ENCODE measurements at places on chromosomes 12 and 14.

- no peak for DNase-seq
These were observed 241.5 kb downstream of the GXYLT1 start for GRCh38 chr12:41903014-41903708.

DNA sequence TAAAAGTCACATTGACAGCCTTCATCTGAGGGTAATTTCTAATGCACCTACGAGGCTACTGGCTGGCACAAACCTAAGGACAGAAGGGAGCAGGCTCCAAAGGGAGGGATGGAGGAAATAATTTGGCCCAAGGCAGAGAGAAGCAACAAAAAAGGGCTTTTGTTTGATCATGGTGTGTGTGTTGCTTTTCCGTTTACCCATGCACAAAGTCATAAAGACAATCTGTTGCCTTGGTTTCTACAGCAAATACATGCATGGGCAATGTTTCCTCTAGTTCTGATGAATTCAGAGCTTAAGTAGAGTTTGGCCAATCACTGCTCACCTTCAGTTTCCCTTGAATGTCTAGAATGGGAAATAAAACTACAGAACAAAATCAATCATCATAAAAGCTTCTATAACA, 262.5 kb upstream of the CAND1 start:
- DNase-seq, result no peak

- DNase-seq, result no peak
These were observed 256.4 kb downstream of the SSPN start for GRCh38 chr12:26451763-26452162.

DNA sequence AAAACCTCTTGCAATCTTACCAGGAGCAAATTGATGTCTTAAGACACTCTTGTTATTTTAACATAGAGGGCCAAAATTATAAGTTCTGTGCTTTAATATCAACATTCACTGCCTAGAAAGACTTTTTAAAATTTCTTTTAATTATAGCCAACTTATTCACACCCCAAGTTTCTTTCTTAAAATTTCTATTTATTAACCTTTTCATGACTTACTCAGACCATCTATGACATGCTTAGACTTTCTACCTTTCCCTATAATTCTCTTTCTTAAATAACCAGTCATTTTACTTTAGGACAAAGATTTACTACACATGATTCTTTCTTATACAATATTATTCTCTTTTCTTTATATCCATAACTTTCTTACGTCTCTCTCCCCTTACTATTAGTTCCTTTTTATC, 220.4 kb downstream of the NUBPL start:
- no peak for DNase-seq

- DNase-seq, result no peak
These were observed 15.6 kb downstream of the PTGDR start for GRCh38 chr14:52283099-52283498.

DNA sequence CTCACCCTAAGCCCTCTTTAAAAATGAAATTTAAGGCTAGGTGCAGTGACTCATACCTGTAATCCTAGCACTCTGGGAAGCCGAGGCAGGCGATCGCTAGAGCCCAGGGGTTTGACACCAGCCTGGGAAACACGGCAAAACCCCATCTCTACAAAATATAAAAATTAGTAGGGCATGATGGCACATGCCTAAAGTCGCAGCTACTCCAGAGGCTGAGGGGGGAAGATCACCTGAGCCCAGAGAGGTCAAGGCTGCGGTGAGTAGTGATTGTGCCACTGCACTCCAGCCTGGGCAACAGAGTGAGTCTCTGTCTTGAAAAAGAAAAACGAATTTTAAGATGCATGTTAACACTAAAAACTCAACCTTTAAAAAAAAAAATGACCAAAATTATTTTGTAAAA, 12.7 kb downstream of the GNPNAT1 start:
- DNase-seq, result no peak

GRCh38 chr12:94048757-94049156, 99.6 kb upstream of the PLXNC1 start:
- no peak for DNase-seq

DNA sequence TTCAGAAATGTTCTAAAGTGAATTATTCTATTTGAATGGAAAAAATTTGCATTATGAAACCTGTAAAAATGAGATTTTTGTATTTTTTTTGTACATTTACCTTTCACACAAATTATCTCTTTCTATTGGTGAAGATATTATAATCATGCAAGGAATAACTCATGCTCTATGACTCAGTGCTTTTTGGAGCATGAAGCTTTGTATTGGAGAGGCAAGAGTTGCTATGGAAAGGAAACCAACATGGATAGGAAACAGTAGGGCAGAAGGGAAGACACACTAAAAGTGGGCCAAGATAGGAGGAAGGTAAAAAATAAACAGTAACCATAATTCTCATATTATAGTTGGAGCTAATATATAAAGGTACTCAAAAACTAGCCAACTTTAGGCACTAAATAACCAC, 79.0 kb downstream of the PLCZ1 start:
- no peak for DNase-seq

- no peak for DNase-seq
These were observed 27.2 kb downstream of the DMAC2L start for GRCh38 chr14:50339178-50339804.

DNA sequence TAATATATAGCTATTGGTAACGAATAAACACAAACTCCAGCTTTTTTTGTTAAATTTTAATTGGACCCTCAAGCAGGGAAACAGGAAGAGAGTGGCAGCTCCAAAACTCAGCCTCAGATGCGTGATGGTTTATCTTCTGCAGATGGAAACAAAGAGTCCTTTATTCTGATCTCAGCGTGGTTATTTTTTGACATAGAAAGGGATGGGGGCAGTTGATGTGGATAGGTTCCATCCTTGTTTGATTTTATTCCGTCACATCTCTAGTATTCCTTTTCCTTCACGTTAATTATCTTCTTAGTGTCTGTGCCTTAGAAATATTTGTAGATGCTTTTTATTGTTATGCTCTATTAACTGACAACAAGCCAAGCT, 447.6 kb upstream of the SEL1L start:
- no peak for DNase-seq

DNA sequence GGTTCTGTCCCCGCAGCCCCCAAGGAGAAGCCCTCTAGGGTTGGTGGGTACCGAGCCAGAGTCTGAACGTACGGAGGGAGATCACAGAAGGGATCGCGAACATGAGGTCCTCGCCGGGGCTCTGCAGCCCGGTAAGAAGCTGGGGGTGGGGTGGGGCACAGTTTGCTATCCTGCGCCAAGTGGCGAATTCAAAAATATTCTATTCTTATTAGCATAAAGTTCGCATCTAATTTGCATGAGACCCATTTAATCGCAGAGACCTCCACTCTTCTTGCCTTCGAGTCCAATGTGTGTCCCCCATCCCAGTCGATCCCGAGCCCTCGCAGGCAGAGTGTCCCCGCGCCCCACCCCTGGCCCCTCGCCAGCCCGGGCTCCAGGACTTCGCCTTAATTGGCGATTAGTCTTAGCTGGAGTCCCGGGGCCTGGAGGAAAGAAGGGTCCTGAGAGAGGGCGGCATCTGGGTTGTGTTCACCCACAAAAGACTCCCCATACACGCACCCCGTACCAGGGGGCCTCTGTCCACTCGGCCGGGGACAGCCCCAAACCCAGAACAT, 604 bp upstream of the ARHGEF25 start:
- DNase-seq, result peak; percentile 75

DNA sequence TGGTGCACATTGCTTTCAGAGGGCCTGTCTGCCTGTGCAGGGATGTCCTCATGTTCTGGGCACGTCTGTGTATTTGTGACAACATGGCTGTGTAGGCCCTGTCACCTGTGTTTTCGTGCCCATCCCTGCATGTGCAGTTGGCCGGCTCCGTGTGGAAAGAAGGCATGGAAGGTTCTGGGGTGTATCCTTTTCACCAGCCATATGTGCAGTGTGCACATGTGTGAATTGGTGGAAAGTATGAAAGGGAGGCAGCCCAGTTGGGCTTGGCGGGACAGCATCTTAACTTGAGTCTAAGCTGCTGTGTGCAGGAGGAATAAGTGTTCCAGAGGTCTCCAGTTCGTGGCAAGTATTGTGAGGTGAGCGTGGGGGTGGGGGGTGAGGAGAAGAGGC, 669 bp downstream of the TSPAN11 start:
- DNase-seq, result no peak

DNA sequence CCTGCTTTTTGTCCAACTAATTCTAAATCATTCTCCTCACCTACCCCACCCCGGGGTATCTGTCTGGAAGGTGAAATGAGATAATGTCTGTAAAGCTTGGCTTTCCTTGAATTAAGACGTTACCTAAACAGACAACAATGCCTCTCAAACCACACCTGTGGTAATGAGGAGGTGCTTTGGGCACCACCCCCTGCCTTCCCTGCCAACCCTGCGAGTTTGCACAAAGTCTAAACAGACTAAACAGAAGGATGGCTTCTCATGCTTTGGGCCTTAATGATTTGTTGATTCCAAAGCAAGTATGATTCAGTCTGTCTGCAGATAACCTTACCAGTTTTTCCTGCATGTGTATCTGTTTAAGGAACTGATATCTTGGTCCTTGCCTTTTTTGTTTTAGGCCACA, 82.4 kb downstream of the ZFC3H1 start:
- no peak for DNase-seq

DNA sequence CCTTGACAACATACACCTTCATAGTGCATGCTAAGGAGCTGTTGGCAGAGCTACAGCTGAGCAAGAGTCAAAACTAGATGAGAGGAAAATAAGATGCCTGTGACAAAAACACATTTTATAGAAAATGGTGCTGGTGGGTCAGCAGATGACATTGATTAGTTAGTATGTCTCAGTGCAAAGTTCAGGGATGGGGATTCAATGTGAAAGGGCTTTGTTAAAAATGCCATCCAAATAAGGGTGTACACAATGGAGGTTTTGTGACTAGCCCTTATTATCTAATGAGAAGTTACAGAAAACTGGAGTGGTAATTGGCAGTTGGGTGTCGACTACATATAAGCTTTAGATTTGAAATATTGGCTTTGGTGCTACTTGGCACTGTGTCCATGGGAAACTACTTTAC, 169.0 kb downstream of the MON2 start:
- no peak for DNase-seq

DNA sequence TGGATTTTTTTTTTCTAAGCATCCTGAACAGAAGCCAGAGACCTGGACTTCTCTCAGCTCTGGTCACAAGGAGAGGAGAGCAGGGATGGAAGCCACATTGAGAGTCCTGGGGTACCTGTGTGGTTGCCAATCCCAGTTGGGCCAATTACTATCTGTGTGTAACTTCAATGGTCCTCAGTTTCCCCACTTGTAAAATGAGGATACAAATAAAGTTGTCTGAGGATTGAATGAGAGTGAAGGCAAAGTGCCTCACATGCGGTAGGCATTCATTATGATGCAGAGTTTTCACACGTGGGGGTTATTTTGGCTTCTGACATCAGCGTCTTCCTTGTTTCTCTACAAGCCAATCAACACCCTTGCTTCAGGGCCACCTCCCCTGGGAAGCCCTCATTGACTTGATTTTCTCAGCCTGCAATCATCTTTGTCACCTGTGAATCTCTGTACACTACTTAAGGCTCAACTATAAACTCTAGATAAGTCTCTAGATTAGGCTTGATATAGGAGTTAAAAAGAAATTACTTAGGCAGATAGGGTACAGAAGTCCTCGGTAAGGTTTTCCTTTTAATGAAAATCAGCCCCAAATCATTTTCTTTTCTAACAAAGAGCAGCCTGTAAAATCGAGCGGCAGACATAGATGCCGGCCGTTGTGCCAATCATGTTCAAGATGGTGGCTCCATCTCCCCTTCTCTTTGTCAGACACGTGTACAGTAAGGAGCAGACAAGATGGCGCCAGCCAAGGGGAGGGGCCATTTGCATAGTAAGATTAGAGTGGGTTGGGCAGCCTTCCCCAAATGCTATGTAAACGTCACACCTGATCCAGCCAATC, 37.8 kb upstream of the FICD start:
- DNase-seq, result no peak

GRCh38 chr14:75138492-75138891, 11.6 kb upstream of the NEK9 start:
- no peak for DNase-seq

DNA sequence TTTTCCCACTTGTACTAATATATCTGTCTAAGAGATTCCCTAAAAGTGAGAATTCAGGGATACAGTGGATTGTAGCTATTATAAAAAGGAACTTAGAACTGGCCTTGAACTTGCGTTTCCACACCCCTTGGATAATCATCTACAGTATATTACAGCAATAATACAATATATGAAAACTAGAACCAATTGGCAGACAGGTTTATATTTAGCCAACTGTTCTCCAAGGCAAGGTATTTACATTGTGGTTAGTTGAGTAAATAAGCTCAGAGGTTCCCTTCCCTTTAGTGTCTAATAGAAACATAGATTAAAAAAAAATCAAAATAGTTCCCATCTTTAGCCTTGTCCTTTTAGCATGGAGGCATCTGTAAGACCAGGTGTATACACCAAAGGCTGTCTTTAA, 42.1 kb downstream of the LIMA1 start:
- DNase-seq, result no peak

GRCh38 chr12:40312982-40313576, 88.3 kb downstream of the LRRK2 start:
- no peak for DNase-seq

DNA sequence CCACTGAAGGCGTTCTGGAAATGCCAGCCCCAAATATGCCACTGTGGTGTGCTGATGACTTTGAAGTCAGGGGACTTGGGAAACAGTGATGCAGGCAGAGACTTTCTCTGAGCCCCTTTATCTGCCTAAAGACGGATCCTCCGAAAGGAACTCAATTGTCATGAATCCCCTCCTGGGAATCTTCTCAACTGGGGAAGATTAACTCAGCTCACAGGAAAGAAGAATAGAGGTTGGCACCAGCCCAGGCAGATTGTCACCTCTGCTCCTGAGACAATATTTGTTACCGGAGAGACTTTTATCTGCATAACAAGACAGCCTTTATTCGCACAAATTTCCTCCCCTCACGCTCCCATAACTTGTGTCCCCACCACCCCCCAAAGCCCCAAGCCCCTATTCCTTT, 414.4 kb downstream of the FUT8 start:
- DNase-seq, result no peak

DNA sequence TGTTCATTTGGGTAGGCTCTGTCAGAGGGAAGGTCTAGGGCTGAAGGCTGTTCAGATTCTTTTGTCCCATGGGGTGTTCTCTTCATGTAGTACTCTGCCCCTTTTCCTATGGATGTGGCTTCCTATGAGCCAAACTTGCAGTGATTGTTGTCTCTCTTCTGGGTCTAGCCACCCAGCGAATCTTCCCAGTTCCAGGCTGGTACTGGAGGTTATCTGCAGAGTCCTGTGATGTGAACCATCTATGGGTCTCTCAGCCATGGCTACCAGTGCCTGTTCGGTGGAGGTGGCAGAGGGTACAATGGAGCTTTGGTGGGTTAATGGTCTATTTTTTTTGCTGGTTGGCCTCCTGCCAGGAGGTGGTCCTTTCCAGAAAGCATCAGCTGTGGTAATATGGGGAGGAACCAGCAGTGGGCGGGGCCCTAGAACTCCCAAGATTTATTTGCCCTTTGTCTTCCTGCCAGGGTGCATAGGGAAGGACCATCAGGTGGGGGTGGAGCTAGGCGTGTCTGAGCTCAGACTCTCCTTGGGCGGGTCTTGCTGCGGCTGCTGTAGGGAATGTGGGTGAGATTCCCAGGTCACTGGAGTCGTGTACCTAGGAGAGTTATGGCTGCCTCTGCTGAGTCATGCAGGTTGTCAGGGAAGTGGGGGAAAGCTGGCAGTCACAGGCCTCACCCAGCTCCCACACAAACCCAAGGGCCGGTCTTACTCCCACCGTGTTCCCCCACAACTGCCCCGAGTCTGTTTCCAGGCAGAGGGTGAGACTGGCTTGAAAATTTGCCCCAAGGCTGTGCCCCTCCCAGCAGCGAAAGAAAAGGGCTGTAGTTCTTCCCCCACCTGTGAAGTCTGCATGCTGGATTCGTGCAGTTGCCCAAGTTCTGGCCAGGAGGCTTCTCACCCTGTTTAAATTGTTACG, 17.5 kb downstream of the MTRFR start:
- DNase-seq, result no peak

GRCh38 chr14:52043690-52044089, 25.2 kb downstream of the NID2 start:
- no peak for DNase-seq

All from left ventricle myocardium inferior (tissue), 1 donor.